ENCODE measurements at places on chromosomes 13 and 19.

GRCh38 chr13:27007166-27007565 lies 164.4 kb downstream of the USP12 start:
- DNase-seq: no peak

DNA sequence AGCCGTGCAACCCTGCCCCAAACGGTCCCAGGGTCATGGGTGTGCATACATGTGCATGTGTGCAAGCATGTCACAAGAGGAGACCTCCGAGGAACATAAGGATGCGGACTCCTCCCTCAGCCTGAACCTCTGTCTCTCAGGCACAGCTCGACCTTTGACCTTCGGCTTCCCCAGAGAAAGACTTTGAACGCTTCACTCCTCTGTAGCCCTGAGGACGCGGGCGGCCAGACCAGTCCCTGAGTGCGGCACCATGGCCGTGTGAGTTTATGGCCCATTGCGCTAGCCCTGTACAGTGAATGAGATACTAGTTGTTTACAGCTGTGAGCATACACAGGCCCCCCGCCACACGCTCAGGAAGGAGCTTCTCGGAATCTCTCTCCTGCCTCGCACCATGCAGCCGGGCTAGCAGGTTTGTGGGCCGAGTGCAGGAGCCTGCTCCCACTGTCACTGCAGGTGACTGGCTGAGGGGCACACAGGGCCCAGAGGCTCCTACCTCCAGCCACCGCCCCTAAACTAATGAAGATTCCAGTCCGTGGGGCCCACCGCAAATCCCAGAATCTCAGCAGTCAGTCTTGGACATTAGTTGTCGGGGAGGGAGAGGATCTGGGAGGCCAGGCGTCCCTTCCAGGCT lies 10.8 kb downstream of the RASA3 start:
- DNase-seq: no peak

GRCh38 chr13:110650436-110650835 lies 35.1 kb downstream of the NAXD start:
- DNase-seq: no peak

- peak; percentile 66 for DNase-seq
Measured at GRCh38 chr19:3359015-3359918, 7.1 kb upstream of the NFIC start.

DNA sequence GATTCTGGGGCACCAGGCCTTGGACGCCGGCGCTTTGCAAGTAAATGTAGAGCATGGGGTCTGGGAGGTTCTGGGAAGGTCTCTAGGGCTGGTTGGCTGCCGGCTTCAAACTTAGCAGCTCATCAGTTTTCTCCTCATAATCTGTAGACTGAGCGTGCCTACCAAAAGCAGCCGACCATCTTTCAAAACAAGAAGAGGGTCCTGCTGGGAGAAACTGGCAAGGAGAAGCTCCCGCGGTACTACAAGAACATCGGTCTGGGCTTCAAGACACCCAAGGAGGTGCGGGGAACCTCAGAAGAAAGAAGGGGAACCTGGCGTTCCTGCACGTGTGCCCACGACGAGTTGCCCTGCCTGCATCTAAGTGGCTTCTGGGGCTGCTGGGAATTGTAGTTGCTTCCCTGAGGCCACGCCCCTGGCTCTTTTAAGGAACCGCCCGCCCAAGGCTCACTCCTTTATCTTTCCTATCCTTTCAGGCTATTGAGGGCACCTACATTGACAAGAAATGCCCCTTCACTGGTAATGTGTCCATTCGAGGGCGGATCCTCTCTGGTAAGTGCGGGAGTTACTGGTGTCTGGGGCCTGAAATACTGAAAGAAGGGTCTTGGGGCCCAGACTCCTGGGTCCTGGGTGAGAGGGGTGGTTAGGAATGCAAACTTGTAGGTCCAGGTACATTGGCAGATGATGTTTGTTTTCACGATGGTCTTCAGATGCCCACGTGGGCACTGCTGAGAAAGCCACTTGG lies 984 bp downstream of the RPS11 start:
- DNase-seq: no peak

DNA sequence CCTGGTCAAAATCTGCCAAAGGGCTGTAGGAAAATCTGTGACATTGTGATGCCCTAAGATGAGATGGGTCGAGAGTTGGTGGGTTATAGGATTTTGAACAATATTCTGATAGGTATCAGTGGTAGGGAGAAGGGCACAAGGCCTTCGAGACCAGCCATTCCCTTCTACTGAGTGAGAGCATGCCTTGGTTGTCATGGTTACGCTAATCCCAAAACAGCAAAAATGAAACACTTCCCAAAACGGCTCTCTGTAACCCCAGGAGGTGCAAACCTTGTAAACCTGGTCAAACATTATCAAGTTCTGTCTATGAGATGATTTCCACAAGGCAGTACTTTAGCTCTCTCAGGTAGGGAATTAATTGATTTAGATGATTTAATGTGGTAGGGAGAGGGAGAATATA lies 158.7 kb upstream of the RNF113B start:
- DNase-seq: no peak

DNA sequence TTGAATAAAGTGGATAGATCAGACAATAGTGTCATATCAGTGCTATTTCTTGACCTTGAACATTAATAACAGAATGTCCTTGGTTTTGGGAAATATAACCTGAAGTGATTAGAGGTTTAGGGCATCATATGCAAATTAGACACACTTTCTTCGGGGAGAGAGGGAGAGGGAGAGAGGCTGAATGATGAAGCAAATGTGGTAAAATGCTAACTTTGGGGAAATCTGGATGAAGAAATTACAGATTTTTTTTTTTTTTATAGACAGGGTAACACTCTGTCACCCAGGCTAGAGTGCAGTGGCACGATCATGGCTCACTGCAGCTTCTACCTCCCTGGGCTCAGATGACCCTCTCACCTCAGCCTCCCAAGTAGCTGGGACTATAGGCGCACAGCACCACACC lies 3.9 kb upstream of the NCR1 start:
- no peak for DNase-seq

- DNase-seq: no peak
Measured at GRCh38 chr19:49581007-49581508, at the start of gene PRRG2. Gene PRRG2 (plus strand): TSS chr19:49581316. CDS start chr19:49583220, 1,904 bp downstream.

GRCh38 chr19:5663904-5664303 lies 16.4 kb downstream of the MICOS13 start:
- DNase-seq: no peak

DNA sequence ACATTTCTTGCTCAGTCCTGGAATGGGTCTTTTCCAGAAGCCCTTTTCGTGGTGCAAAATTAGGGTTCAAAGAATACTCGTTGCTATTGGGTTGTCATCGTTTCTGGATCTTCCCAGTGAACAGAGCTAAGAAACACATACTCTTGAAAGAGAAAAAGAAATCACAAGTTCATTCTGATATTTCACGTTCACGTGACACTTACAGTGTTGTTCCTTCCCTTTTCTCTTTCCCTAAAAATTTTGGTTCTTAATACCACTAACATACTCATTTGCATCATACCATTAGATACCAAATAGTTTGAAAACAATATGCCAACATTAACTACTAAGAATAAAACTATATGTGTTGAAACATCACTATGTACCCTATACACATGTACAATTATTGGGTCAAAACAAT lies 13.4 kb upstream of the GTF2F1 start:
- DNase-seq: no peak

- no peak for DNase-seq
Measured at GRCh38 chr13:47484548-47484947, 516.5 kb downstream of the SUCLA2 start.

DNA sequence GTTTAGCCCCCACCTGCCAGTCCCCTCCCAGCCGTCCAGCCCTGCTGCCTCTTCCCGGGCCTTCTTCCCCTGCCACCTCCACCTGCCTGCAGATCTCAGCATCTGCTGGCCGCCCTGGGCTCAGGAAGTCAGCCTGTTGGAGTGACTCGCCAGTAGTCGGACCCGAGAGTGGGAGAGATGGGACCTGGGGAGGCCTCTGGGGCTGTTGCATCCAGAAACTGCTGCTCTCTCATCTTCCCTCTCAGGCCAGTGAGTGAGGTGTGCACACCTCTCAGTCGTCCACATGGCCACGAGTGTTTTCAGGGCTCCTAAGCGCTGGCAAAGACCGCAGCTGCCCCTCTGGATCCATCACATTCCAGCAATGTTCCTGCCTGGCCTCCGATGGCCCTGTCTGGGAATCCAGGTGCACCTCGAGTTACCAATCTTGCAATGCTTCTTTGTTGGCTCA lies 151.8 kb upstream of the SOX1 start:
- no peak for DNase-seq

DNA sequence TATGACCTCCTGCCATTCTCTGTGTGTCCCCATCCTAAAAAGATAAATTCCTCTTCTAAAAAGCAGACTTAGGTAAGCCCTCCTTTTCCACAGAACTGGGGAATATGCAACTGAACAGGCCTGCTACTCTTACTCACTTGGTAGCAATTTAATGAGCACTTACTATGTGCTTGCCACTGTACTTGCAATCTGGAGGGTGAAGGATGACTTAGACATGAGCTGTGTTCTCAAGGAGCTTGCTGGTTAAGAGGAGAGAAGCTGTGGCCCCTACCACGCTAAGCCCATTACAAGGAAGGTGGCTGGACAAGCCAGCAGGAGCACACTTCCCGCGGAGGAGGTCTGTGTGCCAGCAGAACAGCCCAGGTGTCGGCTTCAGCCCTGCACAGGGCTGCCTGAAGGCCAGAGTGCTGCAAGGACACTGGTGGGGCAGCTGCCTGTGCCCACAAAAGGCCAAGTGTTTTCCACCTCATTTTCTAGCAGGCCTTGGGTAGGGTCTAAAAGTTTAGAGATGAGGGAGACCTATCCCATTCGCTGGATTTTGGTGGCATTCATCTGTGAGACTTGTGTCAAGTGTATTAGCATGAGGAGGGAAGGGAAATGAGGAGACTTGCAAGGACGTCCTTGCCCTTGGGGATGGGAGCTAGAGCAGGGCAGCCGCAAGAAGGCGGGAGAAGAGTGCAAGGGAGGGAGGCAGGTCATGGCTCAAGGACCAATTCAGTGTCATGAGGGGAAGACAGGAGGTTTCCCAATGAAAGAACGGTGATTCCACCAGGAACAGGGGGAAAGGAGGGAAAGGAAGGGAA lies 52.0 kb downstream of the COL4A1 start:
- no peak for DNase-seq

GRCh38 chr13:51816604-51817249 lies 12.8 kb upstream of the DHRS12 start:
- DNase-seq: no peak

- DNase-seq: no peak
Measured at GRCh38 chr13:80408270-80408669, 67.3 kb upstream of the SPRY2 start.

- no peak for DNase-seq
Measured at GRCh38 chr13:102141625-102142472, 260.0 kb downstream of the FGF14 start.

- DNase-seq: no peak
Measured at GRCh38 chr19:30593356-30593755, 221.2 kb downstream of the ZNF536 start.

DNA sequence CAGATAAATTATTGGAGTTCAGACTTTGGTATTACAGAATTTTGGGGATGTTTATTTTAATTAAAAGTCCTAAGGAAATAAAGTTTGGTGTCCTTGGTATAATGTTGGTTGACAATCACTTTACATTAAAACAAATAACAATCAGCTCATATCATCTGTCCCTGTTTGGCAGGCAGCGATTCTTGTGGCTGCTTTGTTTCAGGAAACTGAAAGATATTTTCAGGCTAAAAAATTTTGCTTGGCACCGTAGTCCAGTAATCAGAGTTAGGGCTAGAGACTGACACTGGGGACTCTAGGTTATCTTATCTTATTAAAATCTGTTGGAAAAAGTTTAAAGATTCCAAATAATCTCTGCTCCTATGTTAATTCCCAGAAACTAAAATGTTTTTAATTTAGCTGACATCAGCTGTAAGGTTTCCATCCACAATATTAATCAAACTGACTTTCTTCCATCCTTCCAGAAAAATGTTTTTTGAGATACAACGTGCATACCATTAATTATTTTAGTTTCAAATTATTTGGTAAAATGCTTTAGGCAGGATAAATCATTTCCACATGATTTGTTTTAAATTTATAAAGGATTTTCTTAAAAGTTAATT lies 97.6 kb downstream of the ZIC5 start:
- DNase-seq: no peak

DNA sequence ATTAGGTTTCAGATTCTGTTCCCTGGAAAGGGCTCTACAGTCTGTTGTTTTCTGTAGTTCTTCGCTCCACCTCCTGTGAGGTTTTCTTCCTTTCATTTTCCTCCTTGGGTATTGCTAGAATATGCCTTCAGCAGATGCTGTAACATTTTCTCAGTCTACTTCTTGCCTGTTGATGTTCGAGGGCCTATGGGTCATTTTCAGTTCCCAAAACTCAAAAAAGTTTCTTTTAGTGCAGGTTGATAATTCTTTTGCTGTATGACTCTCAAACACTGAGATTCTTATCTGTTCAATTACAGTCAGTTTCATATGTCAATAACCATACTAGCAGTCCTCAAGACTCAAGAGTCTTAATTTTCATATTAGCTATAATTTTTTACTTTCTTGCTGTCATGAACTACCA lies 268.3 kb downstream of the RFC3 start:
- DNase-seq: no peak

GRCh38 chr13:50783066-50783465 lies 60.4 kb downstream of the DLEU7 start:
- DNase-seq: no peak

DNA sequence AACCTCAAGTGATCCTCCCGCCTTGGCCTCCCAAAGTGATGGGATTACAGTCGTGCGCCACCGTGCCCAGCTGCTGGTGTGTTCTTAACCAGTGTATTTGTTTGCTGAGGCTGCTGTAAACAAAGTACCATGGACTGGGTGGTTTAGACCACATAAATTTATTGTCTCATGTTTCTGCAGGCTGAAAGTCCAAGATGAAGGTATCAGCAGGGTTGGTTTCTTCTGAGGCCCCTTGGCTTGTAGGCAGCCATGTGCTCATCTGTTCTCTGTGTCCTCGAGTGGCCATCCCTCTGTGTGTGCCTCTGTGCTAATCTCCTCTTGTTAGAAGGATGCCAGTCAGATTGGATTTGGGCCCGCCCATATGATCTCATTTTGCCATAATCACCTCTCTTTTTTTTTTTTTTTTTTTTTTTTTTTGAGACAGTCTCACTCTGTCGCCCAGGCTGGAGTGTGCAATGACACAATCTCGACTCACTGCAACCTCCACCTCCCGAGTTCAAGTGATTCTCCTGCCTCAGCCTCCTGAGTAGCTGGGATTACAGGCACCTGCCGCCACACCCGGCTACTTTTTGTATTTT lies 31.8 kb downstream of the PEX11G start:
- DNase-seq: no peak

DNA sequence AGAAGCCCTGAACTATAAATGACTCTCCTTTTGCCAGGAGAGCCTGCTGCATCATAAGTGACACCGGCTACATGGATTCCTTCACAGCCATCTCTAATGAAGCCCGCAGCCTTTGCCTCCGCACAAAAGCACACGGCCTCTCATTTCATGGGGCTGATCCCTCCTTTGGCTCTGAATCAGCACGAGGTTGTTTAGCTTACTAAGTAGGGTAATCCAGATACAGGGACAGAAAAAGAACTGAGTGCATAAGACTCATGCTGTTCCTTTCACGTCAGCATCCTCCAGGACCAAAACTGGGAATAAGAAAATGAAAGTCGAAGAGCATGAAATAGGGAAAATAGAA lies 136.3 kb downstream of the DCT start:
- DNase-seq: no peak
